Activated CD4-positive, alpha-beta T cell treated with anti-CD3 and anti-CD28 coated beads, Interleukin-2, amount 50 U/mL, for 16 hours (primary cell): ENCODE measurements at places on chromosomes 11 and 22.

GRCh38 chr22:17205432-17205831, 13.8 kb downstream of the ADA2 start:
- DNase-seq: no peak

GRCh38 chr11:69156673-69157155, 979 bp downstream of the SMIM38 start:
- no peak for DNase-seq

GRCh38 chr11:13972944-13973343, 10.4 kb downstream of the SPON1 start:
- no peak for DNase-seq

GRCh38 chr11:13308704-13309103, 31.1 kb downstream of the BMAL1 start:
- peak; percentile 52 for DNase-seq

GRCh38 chr22:37844904-37845329, 783 bp upstream of the ANKRD54 start:
- no peak for DNase-seq

DNA sequence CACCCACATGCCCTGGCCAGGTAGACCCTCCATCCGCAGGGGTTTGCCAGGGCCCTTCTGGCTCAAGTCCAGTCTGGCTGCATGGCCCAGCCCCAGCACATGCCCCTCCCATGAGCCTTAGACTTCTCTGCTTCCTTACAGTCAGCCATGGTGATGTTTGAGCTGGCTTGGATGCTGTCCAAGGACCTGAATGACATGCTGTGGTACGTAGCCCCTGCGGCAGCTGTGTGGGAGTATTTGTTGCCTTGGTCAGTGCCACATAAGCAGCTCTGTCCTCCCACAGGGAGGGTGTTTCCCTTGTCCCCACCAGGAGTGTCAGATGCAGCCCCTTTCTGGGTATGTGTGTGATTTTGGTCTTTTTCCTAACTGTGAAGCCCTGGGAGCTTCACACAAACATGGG, 17.5 kb downstream of the CDC45 start:
- DNase-seq: no peak

- no peak for DNase-seq
Observed at GRCh38 chr22:17919276-17920144, 104.9 kb downstream of the MICAL3 start.

- DNase-seq: no peak
Observed at GRCh38 chr11:9253086-9253485, 12.1 kb downstream of the DENND5A start.

GRCh38 chr11:70326365-70326811, 55.9 kb downstream of the PPFIA1 start:
- peak; percentile 10 for DNase-seq

- DNase-seq: no peak
Observed at GRCh38 chr11:67099831-67100324, 19.2 kb upstream of the KDM2A start.

DNA sequence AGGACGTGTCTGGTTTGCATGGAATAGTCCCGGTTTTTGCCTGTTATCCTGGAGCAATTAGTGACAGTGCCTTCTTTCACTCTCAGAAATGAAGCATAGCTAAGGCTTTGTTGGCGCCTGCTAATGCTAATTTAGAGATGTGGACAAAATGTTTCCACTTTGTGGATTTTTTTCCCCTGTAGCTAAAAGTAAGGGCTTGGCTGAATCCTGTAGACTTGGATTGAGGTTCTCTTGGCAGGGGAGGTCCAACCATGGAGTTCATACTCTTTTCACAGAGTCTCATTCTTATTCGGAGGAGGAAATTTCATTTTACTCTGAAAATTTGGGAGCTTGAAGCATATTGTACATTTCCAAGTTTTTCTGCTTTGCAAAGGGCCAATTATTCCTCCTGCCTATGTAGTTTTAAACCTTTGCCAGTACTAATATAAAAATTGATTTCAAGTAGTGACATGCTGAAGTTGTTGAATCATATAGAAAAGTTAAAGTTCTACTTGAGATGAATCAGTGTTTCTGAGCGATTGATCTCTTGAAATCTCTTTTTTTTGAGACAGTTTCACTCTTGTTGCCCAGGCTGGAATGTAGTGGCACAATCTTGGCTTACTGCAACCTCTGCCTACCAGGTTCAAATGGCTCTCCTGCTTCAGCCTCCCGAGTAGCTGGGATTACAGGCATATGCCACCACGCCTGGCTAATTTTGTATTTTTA, 20.0 kb downstream of the PPFIA1 start:
- no peak for DNase-seq

GRCh38 chr11:14299921-14300320, 59.1 kb downstream of the RRAS2 start:
- no peak for DNase-seq
